ENCODE measurements at places on chromosomes 6 and 20.

- no peak for DNase-seq
Measured at GRCh38 chr6:85077098-85077497, 312.7 kb upstream of the TBX18 start.

DNA sequence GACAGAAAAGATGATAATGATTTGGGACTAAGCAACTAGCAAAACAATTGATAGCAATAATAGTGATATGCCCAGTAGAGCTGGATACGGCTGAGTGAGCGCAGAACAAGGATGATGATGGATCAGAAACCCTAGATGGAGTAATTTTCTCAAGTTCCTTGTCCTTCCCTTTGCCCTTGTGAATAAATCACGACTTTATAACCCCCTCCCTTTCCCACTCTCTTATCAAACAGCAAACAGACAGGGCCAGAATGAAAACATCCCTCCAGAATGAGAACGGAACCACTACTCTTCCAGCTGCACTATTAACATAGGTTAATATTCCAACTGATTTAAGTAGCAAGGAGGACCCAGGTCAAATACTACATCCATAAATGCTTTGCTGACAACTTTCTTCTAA lies 1.3 kb upstream of the MTFR2 start:
- no peak for DNase-seq

GRCh38 chr20:61210862-61211261 lies 41.2 kb upstream of the CDH4 start:
- DNase-seq, result no peak

- DNase-seq, result no peak
Measured at GRCh38 chr6:149487316-149487715, 2.5 kb upstream of the ZC3H12D start.

GRCh38 chr6:75204217-75204958 lies 1.5 kb downstream of the COL12A1 start:
- peak; percentile 84 for DNase-seq

DNA sequence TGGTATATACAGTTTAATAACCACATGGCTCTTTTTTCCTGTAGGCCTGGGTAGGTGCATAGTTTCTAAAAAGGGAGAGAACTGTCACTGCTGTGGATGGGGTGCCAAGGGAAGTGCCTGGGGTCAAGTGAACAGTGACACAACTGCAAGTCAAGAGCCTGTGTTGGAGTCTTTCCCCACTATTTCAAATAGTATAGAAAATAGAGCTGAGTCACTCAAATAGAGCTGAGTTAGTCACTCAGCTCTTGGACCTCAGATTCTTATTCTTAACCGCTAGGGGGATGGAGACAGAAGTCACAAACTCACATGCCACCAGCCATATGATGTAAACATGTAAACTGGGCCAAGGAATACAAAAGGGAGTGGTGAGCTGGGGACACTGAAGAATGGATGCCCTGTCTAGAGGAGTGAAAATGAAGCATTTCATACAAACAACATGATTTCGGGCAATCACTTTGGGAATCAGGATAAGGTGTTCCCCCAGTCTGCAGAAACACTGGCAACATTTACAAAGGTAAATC lies 2.1 kb downstream of the NQO2 start:
- no peak for DNase-seq

DNA sequence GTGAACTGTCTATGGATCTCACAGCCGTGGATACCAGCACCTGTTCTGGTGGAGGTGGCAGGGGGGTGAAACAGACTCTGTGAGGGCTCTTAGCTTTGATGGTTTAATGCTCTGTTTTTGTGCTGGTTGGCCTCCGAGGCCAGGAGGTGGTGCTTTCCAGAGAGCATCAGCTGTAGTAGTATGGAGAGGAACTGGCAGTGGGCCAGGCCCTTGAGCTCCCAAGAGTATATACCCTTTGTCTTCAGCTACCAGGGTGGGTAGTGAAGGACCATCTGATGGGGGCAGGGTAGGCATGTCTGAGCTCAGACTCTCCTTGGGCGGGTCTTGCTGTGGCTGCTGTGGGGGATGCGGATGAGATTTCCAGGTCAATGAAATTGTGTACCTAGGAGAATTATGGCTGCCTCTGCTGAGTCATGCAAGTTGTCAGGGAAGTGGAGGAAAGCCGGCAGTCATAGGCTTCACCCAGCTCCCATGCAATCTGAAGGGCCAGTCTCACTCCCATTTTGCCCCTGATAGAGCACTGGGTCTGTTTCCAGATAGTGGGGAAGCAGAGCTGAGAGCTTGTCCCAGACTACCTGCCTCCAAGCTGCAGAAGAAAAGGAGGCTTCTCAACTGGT lies 102.7 kb upstream of the AHI1 start:
- no peak for DNase-seq

DNA sequence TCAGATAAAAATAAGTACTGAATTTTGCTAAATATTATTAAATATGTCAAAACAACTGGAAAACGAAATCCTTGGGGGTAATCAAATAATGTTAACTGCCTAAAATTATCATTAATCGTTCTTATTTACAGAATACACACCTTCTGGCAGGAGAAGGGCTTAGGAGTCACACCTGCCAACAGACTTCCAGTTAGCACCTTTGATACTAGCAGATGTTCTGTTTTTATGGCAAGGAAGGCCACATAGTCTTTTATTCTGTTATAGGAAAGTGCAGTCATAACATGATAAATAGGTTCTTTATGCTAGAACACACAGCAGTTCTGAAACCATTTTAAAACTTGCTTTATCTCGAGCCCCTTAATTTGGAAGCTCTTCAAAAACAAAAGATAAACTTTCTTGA lies 464.1 kb downstream of the UTRN start:
- DNase-seq, result no peak

DNA sequence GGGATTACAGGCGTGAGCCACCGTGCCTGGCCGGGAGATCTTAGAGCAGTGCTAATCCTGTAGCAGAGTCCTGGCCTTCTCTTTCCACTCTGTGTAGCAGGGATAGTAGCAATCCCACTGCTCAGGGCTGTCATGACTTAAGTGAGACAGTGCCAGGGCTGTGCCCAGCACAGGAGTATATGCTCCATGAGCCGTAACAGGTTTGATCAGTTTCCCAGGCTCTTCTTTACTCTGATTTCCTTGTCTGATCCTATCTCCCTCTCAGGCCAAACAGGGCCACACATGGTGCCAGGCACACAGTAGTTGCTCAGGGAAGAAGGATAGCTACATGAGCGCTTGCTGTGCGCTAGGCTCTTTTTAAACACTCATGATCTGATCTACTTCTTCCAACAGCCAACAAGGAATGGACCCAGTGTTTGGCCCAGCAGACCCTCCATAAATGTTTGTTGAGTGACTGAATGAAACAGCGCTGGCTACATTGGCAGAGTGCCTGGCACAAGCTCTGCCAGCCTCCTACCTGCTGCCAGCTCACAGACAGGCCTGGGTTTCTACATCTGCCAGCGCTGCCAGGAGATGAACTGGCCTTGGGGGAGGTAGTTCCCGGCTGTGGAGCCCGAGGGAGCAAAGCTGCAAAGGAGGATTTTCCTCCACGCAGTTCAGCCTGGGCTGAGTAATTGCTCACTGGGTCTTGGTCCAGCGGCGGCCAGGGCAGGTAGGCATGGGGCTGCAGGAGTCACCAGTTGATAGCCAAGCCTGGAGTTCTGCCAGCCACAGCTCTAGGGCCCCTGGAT lies 36.9 kb downstream of the SNAI1 start:
- no peak for DNase-seq

DNA sequence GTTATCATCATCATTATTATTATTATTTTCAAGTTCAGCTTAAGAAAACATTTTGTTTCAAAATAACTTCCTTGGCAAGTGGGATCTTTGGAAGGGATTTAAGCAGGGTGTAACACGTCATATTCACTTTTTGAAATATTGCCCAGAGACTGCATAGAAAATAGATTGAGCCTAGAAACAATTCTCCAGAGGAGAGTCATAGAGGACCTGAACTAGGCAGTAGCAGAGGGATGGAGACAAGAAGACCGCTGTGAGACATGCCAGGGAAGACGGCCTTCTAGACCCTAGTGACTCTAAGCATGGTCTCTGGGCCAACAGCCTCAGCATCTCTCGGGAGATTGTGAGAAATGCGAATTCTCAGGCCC lies 55.5 kb downstream of the EDN1 start:
- no peak for DNase-seq

DNA sequence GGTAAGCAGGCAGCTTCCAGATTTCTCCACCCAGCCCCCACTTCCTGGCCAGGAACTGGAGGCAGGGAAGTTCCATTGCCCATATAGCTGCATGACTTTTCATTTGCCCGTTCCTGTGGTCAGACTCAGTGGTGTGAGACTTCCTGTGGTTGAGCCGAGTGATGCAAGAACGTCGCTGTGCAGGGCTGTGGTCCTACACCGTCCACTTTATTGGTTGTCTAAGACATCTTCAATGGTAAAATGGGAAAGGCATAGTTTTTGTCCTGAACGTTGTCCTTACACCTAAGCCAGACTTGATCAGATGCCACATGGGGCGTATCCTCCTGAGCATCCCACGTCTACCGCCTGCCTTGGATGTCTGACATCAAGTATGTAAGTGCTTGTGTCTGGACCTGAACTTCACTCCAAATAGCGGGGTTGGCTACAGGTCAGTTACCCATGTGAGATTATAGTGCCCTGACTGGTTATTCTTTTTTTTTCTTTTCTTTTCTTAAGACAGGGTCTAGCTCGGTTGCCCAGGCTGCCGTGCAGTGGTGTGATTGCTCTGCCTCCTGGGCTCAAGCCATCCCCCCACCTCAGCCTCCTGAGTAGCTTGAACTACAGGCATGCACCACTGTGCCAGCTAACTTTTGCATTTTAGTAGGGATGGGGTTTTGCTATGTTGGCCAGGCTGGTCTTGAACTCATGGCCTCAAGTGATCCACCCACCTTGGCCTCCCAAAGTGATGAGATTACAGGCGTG lies 25.9 kb upstream of the GTSF1L start:
- no peak for DNase-seq

- no peak for DNase-seq
Measured at GRCh38 chr6:6599468-6599873, 11.0 kb downstream of the LY86 start.

DNA sequence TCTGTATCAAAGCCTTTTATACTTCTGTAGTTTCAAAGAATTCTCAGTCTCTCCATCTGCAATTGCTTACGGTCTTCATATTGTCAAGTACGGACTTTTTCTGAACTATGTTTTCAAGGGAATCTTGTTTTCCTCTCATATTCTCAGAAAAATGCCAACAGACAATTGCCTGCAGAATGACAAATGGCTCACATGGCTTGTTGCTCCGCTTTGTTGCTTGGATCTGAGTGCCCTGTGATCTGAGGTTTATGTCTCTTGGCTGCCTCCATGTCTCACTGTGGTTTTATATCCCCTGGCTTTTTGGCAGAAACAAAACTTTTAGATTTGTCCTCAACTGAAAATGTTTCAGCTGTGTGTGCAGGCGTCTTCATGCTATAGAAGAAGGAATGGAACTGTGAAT lies 285.4 kb upstream of the CHD6 start:
- no peak for DNase-seq

- no peak for DNase-seq
Measured at GRCh38 chr6:166703149-166703710, 76.2 kb upstream of the RPS6KA2 start.

DNA sequence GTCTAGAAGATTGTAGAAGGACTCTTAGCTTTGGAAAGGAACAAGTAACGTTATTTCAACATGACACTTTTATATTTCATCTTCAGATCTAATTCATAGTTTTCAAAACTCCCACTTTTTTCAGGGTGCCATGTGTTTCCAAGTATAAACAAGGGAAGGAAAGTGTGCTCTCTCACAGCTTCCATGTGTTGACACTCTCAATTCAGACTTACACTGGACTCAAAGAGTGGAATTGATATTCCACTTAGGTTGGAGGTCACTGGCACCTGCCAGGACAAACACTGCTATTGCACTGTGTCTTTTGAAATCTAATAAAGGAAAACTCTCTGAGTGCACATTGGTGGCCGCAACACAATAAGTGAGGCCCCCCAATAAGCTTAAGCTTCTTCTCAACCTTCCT lies 22.5 kb upstream of the SAMD3 start:
- DNase-seq, result no peak

DNA sequence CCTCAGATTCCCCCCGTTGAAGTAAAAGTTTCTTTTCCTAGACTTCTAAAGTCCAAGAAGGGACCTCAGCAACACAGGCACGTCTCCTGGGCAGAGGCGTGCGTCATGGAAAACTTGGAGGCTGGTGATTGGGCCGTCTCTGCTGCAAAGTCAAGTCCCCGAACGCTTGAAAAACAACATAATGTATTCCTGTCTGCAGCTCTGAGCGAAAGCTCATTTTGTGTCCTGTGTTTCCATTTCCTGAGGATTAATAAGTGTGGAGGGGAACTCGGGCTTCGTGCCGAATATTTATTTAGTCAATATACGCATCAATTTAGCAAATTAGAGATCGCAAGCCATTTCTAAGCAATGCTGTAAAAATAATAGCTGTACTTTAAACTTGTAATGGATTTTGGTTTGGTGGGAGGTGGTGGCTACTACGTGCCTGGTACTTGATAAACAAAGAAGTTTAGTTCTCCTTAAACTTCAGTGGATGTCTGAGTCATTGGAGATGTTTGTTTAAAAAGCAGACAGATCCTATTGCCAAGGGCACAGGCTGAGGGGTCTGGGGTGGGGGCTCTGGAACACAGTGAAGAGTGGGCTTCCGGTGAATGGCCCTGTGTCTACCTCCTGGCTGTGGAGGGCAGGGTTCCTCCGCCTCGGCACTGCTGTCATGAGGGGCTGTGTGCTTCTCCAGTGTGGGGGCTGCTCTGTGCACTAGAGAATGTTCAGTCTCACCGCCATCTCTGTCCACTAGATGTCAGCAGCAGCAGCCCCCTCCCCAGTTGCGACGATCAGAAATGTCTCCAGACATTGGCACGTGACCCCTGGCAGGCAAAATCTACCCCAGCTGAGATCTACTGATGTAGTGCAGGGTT lies 21.8 kb downstream of the PCK1 start:
- DNase-seq, result peak; percentile 63

- DNase-seq, result no peak
Measured at GRCh38 chr6:139732451-139732850, 358.0 kb upstream of the CITED2 start.

- no peak for DNase-seq
Measured at GRCh38 chr20:43389211-43389610, 68.5 kb upstream of the SRSF6 start.

DNA sequence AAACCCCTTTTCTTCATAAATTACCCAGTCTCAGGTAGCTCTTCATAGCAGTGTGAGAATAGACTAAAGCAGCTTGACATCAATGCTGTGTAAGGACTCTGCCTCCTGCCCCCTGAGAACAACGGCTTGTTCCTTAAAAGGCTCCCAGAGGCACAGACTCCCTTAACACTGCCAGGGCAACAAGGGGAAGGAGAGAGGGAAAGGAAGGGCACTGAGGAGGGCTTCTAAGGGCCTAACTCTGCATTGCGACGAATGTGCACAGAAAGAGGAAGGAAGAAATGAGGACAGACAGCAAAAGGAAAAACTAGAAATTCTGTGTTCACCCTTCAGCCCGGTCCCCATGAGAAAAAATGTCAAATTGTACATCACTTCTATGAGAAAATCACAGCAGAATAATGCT lies 74.0 kb downstream of the AGPAT4 start:
- no peak for DNase-seq

DNA sequence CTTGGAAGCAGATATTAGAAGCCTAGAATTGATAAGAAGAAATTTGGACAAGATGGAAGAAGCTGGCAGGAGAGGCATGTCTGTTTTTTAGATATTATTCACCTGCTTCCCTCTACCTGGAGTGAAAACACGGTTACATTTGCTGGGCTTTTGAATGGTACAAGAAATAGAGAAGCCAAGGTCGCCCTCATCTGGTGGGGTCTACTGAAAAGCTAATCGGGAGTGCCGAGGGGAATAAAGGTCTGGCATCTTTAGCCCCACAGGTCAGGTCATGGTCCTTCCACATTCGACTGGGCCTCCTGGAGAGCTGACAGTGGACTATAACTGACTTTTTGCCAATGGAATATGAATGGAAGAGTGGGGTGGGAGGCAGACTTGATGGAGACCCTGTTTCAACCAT lies 4.6 kb upstream of the C2 start:
- DNase-seq, result no peak

Data from ureter (tissue), 1 donor.